Cardiac muscle cell (in vitro differentiated cells and primary cell): ENCODE measurements at places on chromosomes 11 and 22. TPM values are rescaled to one million over a fixed set of nuclear protein-coding genes. Genes with fewer than 3 reads are reported as not detected.

The MMP8 gene
- not detected in 2 replicates for total RNA-seq

- DNase-seq, result peak; percentile 23
Measured at GRCh38 chr22:26890870-26891269, 233.5 kb downstream of the MIAT start.

The FGF4 gene
- not detected in 2 replicates for total RNA-seq

DNA sequence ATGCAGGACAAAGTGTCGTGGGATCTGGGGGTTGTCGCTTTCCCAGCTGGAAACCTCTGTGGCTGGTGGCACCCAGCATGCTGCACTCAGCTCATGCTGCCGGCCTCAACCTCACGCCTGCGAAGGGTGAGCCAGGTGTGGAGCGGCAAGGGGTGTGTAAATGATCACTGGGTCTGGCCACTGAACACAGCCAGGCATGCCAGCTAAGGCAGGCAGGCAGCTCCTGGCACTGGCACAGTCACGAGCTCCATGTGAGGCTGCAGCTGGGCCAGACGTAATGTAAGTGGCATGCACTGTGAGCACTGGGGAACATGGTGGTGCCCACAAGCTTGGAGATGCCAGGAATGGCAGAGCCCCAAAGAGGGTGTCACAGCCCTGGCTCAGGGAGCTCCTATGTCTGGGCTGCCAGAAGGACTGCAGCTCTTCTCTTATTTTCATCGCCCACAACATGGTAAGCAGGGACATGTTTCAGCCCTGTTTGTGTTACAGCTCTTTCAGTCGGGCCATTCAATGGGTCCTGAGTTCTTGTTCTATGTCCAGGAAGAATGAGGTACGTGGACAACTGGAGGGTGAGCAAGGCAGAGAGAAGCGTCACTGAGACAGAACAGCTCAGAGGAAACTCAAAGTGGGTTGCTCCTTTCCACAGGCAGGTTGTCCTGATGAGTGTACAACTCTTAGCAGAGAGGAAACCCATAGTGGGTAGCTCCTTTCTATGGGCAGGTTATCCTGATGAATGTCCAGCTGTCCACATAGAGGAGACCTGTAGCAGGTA, 403.8 kb downstream of the CNTN5 start:
- no peak for DNase-seq

The APOBEC3H gene
- 0.57 and 1.3 TPM in 2 replicates for total RNA-seq

DNA sequence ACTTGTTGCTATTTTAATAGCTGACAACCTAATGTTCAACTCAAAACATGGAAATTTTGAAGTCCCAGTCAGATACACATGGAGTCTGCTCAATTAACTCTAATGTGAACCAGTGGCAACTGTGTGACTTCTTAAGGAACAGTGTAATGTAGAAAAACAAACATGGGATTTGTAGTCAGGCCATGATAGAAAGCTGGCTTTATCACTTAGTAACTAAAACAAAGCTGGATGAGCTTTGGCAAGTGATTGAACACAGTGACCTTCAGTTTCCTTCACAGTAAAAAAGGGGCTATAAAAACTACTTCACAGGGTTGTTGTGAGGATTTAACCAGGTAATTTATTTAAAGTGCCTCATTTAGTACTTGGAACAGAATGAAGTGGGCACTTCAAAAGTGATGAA, 62.6 kb downstream of the PRCP start:
- no peak for DNase-seq
